Anterior cingulate cortex (tissue), 58 donors: ENCODE measurements at places on chromosomes 11 and 22.

- DNase-seq = no peak
Measured at GRCh38 chr11:405954-406795, 8.6 kb downstream of the SIGIRR start.

DNA sequence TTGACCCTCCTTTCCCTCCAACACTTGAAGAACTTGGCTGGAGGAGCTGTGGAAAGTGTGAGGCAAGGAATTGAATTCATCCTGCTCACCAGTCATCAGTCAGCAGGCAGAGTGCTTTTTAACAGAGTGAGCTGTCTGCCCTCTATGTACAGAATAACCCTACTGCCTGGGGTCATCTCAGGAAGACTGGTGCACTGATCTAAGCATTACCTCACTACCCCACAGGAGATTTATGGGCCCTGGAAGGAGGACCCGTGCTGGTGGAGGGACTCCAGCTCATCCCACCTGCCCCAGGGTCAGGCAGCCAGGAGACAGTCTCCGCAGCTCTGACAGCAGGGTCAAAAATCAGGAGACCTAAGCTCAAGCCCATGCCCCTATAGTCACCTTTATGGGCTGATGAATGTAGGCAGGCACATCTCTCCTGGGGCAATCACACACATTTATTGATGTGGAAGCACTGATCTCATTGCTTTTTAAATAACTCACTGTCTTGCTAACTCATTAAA, 270.8 kb upstream of the SESN3 start:
- DNase-seq = no peak

GRCh38 chr11:129444274-129444673, 68.6 kb downstream of the BARX2 start:
- no peak for DNase-seq

- DNase-seq = no peak
Measured at GRCh38 chr11:57440744-57441414, 14.0 kb upstream of the SLC43A3 start.

GRCh38 chr11:116517077-116517476, 255.7 kb downstream of the BUD13 start:
- DNase-seq = no peak

DNA sequence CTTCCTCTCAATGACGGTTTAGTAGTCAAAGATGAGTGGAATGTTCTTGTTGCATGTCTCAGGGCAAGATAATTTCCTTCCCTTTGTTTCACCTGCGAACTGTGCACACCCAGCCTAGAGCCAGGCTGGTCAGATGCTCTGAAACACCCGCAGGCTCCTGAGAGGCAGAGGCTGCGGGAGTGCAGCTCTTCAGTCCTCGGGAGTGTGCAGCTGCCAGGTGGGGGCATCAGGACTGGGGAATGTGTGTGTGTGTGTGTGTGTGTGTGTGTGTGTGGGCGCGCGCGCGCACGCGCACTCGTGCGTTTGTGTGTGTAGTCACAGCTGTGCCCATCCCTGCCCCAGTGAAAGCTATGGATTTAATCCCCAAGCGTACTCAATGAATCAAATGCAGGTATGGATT, 136.2 kb upstream of the NTM start:
- no peak for DNase-seq

DNA sequence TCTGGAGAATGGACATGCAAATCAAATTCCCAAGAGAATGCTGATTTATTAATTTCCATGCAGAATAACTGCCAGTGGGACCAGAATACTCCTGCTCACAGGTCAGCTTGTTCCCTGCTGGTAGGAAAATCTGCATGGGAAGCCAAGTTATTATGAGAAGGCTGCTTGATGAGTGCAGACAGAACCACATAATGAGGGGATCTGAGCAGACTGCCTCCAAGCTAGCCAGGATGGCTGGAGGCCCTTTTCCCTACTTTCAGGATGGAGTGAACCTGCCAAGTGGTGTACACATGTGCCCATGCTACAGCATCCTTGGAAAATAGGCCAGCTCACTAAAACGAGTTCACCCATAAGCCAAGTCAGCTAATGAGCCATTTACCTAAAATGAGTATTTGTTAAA, 55.2 kb upstream of the ZBED5 start:
- no peak for DNase-seq

DNA sequence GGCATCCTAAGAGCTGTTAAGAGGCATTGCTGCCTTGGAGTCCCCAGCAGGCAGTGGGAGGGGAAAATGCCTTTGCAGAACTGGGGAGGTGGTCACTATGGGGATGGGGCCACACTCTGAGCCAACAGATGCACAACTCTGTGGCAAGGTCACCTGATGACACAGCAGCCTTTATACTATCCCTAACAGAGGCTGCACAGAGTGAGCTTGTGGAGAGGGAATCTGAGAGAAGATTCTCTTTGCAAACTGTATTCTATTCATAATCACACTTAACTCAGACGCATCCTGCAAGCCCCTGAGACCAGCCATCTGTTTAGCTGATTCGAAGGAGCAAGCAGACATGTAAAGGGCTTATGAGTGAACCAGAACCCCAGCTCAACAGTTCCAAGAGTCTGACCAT, 49.0 kb upstream of the TTC12 start:
- DNase-seq = no peak

GRCh38 chr22:20439556-20439927, 1.9 kb upstream of the SCARF2 start:
- no peak for DNase-seq

- DNase-seq = peak; percentile 2
Measured at GRCh38 chr22:40560551-40560950, 76.0 kb downstream of the MRTFA start.

- DNase-seq = no peak
Measured at GRCh38 chr11:117217141-117218084, 14.5 kb downstream of the PCSK7 start.

- DNase-seq = no peak
Measured at GRCh38 chr11:122799406-122800105, 38.7 kb upstream of the CRTAM start.
